ENCODE measurements at places on chromosomes 4 and X.

GRCh38 chr4:163694385-163694784 lies 199.9 kb downstream of the TMA16 start:
- DNase-seq = no peak

DNA sequence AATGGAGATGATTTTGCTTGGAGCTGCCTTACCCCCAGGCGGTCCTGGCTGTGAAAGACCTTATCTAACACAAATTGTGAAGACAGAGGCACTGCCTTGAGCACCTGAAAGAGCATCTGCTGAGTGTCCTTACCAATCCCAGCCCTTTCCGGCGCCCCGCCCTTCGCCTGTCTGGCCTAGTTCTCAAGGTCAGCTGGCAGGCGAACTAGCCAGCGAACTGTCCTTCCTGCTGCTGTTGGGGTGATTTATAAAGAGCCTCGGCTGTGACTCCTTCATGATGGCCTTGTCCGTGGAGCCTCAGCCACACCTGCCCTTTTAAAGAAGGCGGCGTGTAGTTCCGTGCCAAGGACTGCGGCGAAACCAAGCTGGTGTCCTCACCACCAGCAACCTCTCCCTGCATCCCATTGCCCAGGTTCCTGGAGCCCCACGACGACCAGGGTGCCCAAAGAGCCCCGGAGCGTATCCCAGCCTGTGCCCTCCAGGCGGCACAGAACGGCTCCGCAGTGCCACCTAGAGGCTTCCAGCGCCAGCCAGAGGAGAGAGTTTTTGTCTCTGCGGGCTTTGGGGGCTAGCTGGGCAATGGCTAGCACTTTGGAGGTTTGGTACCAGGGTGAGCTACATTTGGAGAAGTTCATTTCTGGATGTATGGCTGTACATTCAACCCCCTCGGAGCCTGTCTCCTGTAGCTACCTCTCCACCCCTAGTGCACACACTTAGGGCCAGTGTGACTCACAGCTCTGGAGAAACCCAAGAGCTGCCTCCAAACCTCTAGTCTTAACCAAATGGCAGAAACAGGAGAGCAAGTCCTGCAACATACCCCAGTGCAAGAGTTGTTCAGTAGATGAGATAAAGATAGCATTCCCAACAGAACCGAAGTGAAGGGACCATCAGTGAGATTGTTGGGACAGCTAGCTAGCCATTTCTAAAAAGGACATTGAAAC lies 36.8 kb upstream of the VMA21 start:
- DNase-seq = peak; percentile 59

- DNase-seq = no peak
These were observed 158.4 kb downstream of the TENT5D start for GRCh38 chrX:80578517-80579105.

- no peak for DNase-seq
These were observed at the start of gene DRD5 for GRCh38 chr4:9781343-9782135. Gene DRD5 (plus strand): TSS chr4:9781634. CDS start chr4:9782030, 396 bp downstream.

DNA sequence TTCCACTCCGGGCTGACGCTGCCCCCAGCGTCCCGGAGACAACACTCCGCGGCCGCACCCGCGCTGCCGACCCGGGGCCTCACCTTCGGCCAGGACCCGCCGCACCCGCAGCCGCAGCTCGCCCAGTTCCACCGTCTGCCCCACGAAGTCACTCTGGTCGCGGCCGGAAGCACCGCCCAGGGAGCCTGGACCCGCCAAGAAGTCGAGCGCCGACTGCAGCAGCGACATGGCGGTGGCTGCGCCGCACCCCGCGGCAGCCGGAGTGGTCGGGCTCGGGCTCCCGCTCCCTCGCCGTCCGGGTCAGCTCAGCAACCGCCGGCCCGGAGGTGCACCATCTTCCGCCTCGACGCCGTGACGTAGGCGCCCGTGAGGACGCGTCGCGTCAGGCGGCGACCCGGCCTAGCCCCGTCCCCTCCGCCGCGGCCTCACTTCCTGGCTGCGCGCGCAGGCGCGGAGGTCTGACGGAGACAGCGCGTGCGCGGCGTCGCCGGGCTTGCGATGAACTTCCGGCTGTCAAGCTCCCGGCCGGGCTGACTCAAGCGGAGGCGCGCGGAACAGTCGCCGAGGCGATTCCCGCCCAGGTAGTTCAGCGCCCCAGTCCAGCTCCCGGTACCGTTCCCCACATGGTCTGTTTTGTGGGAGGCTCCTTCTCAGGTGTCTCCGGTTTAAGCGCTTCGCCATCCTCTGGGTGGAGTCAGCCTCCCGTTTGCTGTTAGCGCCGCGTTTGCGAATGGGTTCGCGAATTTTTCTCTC lies at the start of the genes GAK and TMEM175:
Gene GAK, minus strand, starts transcription at position 357 of the 753 bp plus-strand sequence. Its CDS starts 129 bp downstream, at position 228.
Gene TMEM175, plus strand, starts transcription at position 501 of the 753 bp plus-strand sequence. CDS start 15,280 bp downstream, outside the sequence.
- DNase-seq = peak; percentile 98

- DNase-seq = no peak
These were observed 81.2 kb downstream of the SYTL5 start for GRCh38 chrX:38087594-38087993.

GRCh38 chr4:80420638-80421037 lies 85.1 kb downstream of the CFAP299 start:
- no peak for DNase-seq

GRCh38 chr4:5084911-5085475 lies 33.7 kb downstream of the STK32B start:
- DNase-seq = no peak

DNA sequence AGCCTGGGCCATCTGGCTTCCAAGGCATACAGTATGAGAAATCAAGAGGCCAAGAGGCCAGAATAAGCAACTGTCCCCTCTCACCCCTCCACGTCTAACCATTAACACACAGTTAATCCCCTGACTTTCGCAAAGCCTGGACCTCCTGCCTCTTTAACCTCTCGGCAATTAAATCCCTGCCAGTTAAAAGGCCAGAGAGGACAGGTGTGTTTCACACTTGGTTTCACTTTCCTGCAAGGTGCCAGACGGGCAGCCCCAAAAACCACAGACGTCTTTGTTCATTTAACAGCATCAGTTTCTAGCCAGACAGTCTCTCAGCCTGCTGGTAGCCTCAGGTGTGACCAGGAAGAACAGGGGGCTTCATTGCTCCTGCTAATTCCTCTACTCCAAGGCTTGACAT lies 91.1 kb upstream of the KIT start:
- no peak for DNase-seq

GRCh38 chr4:40908297-40908696 lies 158.5 kb downstream of the NSUN7 start:
- no peak for DNase-seq

DNA sequence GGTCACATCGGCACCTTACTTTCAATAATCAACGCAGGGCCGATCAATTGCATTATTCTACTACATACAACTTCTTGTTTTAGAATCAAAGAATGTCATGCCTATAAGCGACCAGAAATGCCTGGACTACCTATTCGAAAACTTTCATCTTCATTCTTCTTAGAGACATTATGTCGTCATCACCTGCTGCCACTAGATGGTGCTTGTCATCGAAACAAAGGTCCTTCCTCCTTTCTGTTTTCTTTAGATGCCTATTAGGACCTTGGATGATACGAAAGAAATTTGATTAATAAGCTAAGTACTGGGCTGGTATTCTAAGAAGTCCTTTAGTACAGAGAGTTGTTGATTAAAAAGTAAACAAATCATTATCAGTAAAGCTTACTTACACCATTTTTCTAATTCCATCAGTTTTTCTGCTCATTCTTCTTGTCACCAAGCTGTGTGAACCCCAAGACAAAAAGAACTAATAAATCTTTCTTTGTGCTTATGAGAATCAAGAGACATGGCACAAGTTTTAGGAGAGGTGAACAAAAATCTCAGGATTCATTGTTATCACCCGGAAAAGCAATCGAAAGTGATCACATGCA lies 154.5 kb upstream of the SLC4A4 start:
- peak; percentile 31 for DNase-seq

DNA sequence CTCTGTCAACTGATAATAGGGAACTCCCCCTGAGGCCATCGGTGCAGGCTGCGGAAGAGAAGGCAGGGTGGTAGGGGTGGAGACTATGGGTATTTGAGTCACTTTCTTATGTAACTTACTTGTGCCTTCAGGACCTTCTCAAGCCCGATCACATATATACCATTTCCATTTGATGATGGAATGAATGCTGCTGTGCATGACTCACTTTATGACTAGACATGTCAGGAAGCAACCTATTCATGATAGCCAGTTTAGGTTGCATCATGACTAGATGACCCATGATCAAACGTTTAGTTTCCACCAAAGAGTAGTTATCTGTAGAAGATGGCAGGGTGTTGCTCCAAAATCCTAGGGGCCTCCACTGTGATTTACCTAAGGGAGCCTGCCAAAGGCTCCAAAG lies 435.5 kb downstream of the DTHD1 start:
- DNase-seq = no peak

DNA sequence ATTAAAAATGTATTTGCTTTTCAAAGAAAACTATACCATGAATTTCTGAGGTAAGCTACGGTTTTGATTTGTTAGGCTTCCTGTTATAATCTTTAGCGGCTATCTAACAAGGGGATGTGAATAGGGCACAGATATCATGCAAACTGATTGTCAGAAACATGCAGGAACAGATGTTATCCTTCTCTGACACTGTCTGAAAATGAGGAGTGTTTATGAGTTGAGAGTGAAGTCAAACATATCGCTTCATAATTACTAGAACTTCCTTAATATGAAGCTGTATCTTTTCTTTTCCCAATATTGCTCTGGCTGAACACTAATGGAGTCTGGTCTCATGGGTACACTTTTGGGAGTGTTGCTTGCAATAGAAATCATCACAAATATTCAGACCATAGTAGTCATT lies 16.3 kb upstream of the SULT1B1 start:
- no peak for DNase-seq

DNA sequence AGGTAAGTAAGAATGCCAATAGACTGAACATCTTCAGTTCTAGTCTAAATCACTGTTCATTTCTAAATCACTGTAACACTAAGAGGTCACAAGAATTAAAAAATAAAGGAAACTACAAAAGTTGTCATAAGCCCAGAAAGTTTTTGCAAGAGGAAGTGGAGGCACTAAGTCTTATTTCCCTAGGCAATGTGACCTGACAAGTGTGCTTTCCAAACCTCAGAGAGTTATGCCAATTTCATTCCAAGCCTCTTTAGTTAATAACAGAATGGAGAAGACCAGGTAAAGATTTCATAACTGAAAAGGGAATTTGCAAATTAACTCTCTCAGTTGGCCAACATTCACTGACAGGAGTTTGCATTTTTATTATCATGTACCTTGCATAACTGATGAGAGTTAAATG lies 40.5 kb downstream of the BBS12 start:
- DNase-seq = no peak

DNA sequence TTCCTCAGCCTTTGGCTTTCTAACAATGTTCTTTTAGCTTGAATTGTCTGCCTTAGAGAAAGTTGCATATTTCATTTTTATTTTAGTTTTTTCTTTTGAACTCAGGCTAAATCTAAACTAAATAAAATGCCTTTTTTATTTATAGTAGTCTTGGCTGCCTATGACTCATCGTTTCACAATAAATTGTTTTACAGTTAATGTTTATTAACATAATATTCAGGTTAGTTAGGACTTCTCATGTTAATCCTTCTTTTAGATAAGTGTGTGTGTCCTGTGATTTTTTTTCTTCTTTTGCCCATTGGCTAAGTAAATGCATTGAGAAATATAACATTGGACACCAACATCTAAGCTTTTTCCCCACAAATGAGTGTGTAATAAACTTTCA lies 1.6 kb downstream of the RP2 start:
- no peak for DNase-seq

GRCh38 chr4:138688408-138689085 lies 327.0 kb upstream of the NOCT start:
- no peak for DNase-seq

DNA sequence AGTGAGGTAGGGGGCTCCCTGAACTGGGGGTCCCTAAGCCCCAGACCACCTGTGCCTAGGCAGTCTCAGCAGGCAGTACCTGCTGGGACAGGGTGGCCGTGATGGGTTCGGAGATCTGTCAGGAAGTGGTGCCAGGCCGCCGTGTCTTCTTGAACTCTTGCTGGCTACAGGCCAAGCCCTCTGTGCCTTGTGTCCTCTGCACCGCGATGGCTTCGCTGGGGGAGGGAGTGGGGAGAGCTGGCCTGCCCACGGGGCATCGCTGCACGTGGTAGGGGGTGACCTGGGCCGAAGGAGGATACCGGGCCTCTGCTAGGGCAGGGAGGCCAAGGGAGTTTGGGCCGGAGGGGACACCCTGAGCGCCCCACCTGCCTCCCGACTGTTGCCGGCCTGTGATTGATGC lies 96.7 kb upstream of the NKX1-1 start:
- DNase-seq = no peak

DNA sequence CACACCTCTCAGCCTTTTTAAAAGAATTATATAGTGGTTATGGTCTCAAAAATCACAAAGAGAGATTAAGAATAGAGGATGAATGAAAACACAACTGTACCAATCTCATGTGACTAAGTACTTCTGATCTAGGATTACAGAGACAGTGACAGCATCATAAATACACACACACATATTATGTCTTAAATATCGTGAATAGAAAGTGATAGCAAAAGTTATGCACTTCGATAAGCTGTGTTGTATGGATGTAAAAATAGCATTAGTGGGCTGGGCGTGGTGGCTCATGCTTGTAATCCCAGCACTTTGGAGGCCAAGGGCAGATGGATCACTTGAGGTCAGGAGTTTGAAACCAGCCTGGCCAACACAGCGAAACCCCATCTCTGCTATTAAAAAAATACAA lies 25.0 kb downstream of the GYPA start:
- no peak for DNase-seq

DNA sequence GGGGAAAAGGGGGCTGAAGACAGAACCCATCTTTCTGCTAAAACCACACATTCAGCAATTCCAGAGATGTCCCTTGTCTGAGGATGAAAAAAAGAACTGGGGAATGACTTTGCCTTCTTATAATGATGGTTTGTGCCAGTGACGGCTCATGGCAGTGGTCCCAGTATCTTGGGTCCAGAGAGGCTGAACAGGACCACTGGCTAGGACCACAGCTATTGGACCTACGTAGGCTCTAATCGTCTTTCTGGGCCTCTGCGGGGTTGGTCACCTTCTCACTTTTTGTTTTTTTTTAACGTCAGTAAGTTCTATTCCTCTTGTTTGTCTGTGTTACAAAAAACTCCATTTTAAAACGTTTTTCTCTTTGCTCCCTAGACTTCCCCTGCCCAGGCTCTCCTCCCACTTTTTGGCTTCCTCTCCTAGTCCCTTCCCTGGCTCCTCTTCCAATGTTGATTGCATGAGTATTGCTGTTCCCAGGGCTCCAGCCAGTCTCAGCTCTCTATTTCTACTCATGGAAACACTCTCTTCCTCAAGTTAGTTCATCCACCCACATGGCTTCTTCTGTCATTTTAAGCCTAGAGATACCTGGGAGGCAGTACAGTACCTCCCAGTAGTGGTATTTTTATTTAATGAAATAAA lies 52.6 kb upstream of the STX18 start:
- DNase-seq = no peak

GRCh38 chrX:24282381-24283126 lies 31.3 kb downstream of the SUPT20HL2 start:
- no peak for DNase-seq

- DNase-seq = no peak
These were observed 19.2 kb downstream of the TRIM2 start for GRCh38 chr4:153223427-153223801.

All from activated T-cell treated with anti-CD3 and anti-CD28 coated beads, Interleukin-2, amount 50 U/mL, for 48 hours (primary cell).